ENCODE measurements at places on chromosomes 2 and 18. TPM values are rescaled to one million over a fixed set of nuclear protein-coding genes. Genes with fewer than 3 reads are reported as not detected.

GRCh38 chr18:26531605-26532298, 16.6 kb downstream of the KCTD1 start:
- DNase-seq, result no peak

DNA sequence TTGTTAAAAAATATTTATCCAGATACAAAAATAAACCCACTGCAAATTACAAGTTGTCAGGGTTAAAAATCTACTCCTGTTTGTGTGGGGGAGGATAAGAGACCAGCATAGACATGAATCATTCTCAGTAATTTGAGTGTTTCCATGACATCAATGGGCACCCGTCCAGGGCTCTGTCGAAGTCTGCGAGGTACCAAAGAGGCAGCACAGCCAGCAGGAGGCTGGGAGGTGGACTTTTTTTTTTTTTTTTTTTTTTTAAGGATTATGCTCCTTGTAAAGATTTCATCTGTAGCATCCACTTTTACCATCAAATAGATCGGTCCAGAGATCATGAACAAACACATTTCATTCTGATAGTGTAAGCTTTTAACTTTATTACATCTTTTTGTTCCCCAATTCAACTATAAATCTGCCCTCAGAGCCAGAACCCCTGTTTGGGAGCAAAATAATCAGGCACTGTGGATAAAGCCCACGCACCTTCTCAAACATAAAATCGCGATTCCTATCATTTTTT, 182.0 kb downstream of the TCF4 start:
- peak; percentile 89 for DNase-seq

DNA sequence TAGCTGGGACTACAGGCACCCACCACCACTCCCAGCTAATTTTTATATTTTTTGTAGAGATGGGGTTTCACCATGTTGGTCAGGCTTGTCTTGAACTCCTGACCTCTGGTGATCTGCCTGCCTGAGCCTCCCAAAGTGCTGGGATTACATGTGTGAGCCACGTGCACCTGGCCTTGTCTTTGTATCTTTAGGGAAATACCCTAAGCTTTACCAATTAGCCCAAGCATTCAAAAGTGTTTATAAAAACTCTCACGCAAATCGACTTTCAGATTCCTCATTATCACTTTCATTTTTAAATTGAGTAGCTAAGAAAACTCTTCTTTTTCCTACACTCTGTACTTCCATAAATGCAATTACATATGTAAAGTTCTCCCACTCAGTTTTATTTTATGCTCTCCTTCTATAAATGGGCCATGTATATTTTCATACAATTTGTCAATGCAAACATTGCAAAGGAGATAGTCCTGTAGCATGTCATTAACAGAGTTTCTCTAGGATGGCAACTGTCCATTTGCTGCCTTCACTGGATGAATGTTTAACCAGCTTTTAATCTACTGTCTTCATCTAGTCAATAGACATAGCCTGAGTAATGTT, 326.2 kb upstream of the LRATD1 start:
- DNase-seq, result no peak

DNA sequence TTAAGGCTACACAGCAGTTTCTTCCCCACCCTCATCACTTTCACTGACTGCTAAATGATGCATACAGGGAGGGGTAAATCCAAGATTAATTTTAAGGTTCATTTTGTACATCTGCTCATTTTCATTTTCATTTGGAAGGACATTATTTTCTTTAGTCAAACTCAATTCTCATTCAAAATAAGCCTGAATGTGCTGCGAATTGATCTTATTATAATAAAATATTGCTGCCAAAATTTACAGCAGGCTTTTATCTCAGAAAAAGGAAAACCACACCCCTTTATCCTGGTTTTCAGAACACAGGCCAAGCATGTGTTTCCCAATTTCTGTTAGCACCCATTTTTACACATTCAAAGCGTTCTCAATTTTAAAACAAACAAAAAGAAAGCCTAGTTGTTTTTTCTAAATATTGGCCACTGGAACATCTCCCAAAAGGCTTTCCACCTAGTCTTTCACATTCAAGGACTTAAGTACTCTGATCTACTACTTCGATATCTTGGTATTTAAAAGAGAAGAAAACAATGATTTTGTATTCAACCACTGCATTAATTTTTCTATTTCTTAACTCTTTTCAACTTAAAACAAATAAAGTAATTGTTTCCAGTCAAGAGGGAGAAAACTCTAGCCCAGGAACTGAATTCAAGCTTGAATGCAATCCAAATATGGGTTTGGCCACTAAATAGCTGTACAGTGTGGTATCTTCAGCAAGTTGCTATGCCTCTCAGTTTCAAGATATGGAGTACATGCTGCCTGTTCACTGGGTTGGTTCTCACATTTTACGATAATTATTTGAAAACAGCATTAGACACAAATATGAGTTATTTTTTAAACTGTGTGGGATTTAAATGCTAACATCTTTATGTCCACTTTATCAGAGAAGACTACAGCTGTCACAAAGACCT, 52.5 kb downstream of the CDH2 start:
- DNase-seq, result no peak

- no peak for DNase-seq
These were observed 35.1 kb downstream of the MAL start for GRCh38 chr2:95060446-95061118.

GRCh38 chr2:28488083-28488830, 7.6 kb upstream of the PLB1 start:
- DNase-seq, result no peak

DNA sequence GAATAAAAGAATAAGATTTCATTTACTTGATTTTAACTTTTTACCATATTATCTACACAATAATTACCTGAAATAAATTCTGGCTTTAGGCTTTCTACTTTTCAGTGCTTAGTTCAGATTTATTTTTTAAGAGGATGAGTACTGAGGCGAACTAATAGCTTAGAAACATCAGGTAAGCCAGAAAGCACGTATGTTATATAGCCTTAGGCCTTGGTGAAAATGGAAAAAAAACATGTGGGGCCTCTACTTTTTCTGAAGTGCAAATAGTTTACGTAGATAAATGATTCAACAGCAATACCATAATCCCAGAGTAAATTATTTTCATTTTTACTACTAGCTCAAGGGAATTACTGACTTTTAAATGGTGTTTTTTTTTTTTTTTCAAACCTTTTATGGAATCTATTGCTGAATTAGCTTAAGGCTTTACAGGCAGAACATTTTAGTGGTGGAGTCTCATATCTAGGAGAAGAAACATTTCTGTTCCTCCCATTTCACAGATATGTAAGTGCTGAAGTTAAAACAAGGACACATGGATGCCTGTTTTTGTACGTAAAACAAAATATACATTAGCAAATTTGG, 6.2 kb downstream of the CPS1 start:
- DNase-seq, result no peak

DNA sequence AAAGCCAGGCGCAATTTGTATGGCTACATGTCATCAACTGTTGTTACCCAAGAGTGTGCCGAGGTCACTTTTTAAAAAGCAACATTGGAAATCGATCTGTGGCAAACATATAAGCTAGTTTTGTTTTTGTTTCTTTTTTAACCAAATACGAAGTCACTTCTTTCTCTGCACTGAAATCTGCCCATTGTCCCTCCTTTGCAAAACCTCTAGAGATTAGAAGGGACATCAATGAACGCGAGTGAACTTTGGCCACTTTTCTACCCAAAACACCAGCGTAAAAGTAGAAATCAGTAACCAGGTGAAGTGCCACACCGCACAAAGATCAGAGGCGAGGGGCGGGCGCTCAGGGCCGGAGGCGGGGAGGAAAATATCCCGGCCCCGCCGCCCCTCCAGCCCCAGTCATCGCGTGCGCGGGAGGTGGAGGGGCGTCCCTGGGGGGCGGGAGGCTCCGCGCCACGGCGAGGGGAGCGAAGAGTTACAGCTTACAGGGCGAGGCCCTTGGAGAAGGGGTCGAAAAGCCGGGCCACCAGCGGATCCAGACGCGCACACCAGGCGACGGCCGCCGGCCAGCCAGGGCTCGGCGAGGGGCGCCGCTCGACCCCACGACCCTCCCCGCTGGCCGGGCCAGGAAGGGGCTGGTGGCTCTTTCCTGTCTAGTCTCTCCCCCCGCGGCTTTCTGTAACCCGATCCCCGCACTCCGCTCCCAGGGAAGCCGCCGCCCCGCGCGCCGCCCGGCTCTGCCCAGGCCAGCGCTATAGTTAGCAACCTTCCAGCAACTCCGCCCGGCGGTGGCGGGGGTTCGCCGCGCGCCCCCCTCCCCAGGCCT, 993 bp downstream of the RBMS1 start:
- peak; percentile 56 for DNase-seq

DNA sequence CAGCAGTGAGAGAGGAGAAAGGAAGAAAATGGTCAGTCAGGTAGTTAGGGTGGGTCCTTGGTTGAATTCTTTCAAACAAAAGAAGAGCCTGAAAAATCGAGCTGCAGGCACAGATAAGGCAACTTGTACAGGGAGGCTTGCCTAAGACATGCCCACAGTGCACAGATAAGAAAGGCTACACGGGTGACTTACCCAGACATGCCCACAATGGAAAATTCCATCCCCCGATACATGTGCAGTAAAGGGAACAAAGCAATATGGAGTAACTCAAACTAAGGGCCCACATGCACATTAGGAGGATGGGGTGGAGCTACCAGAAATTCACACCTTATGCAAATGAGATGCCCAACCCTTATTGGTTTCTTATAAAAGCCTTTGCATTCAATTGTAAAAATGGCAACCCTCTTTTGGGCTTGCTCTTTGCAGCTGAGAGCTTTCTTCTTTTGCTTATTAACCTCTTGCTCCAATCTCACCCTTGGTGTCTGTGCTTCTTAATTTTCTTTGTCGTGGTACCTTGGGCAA, 110.3 kb upstream of the RMP24 start:
- peak; percentile 43 for DNase-seq

DNA sequence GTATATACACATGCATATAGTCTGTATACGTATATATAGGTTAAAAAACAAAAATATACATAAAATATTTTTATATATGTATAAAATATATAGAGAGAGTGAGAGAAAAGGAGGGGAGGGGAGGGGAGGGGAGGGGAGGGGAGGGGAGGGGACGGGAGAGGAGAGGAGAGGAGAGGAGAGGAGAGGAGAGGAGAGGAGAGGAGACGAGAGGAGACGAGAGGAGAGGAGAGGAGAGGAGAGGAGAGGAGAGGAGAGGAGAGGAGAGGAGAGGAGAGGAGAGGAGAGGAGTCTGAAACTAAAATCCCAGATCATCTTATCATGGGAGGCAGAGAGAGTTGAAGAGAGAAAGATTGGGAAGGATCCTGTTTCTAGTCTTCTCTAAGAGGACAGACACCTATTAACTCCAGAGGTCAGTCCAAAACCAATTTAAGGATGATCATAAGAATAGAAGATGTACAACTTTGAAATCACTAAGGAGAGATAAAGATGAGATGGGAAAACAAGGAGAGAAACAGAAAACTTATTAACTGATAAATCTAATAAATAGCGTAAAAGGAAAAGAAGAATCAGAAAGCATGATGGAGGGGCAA, 195.4 kb downstream of the SRBD1 start:
- no peak for DNase-seq

GRCh38 chr2:95232232-95232631, 24.9 kb downstream of the ZNF892 start:
- DNase-seq, result no peak

DNA sequence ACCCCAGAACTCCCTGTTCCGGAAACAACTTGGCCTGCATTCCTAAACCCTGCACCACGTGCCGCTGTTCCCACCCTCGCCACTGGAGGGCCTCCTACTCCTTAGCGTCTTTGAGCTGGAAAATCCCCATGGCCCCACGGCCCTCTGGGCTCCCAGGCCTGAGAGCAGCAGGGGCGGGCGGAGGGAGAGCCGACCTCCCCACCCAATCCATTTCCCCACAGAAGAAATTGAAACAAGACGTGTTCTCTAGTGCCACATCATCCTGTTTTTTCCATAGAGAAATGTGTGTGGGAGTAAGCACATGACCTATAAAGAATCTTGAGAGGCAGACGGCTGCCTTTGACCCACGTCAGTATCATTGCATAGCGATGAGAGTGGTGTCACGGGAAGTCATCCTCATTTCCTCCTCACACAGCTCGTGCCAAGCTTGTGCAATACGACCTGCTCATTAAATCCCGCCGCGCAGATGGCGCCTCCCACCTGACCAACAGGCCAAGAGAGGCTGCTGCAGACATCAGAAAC, 79.2 kb downstream of the LAMA1 start:
- peak; percentile 90 for DNase-seq

DNA sequence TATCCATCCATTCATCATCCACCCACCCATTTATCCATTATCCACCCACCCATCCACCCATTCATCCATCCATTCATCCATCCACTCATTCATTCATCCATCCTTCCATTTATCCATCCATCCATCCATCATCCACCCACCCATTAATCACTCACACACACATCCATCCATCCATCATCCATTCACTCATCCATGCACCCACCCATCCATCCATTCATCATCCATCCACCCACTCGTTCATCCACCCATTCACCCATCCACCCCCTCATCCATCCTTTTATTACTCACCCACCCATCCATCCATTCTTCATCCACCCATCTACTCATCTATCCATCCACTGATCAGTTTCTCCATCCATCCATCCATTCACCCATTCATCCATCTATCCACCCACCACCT, 8.1 kb upstream of the TPO start:
- DNase-seq, result no peak

DNA sequence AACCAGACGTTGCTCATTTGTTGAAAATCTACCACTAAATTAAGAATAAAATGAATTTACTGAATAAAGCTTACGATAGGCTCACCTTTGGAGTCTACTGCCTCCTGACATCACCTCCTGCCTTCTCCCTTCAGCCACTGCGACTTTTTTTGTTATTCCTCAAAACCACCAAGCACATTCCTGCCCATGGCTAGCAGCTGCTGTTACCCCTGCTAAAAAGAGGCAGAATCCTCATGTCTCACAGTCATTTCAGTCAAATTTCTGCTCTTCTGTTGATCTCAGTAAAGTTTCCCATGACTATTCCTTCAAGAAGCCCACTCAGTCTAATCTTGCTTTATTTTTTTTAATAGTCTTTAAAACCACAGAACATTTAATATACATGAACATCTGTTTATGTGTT, 40.8 kb upstream of the ANKRD62 start:
- DNase-seq, result no peak

- no peak for DNase-seq
These were observed 58.4 kb upstream of the PPP1CB start for GRCh38 chr2:28693223-28693622.

- DNase-seq, result no peak
These were observed 59.0 kb downstream of the SDC1 start for GRCh38 chr2:20165677-20166509.

DNA sequence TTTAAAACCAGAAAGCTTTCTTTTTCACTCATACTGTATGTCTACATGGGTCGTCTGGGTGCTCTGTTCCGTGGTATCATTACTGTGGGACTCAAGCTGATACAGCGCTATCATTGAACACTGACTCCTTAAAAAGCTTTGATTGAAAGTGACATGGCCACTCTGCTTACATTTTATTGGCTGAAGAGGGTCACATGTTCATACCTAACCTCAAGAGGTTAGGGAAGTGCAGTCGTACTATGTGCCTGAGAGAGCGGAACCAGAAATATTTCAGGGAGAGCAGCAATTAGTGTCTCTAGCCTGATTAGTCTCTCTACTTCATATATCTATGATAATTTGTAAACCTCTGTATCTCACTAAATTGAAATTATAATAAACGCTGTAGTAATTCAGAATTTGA, 43.5 kb downstream of the PSMD14 start:
- no peak for DNase-seq

The ACSL3 gene
- total RNA-seq, result 115 TPM

The RELCH gene
- total RNA-seq, result 19.4 TPM

The PHOSPHO2 gene
- 5.0 TPM for total RNA-seq

The RBM44 gene
- not detected for total RNA-seq

The NT5DC4 gene
- total RNA-seq, result not detected

The SLC8A1 gene
- total RNA-seq, result not detected

The SLC4A5 gene
- 0.23 TPM for total RNA-seq

The KIDINS220 gene
- total RNA-seq, result 12.4 TPM

The SDC1 gene
- total RNA-seq, result 44.7 TPM

The CRYGC gene
- not detected for total RNA-seq

Data from H4 (cell line).